ENCODE measurements at places on chromosomes 3 and 15.

GRCh38 chr3:16140894-16141285, 33.6 kb upstream of the GALNT15 start:
- no peak for DNase-seq

DNA sequence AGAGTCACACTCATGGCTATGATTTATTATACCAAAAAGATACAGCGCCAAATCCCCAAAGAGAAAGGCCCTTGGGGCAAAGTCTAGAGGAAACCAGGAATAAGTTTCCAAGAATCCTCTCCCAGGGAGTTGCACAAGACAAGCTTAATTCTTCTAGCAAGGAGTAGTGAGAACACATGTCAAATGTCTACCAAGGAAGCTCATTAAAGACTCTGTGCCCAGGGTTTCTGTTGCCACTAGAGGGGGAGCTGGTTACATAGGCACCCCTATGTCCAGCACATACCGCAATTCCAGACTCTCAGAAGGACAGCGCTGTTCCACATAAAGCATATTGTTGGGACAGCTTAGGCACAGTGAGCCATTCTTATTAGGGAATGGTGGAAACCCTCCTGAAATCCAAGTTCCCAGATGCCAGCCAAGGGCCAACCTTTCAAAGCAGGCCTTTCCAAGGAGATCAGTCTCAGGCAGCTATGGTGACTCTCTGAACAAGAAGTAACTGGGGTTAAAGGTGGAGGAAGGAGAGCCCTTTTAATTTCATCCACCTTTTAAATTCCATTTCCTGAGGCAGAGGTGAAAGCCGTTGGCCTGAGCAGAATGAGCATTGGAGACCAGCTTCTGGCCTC, 194.2 kb downstream of the UACA start:
- no peak for DNase-seq

GRCh38 chr3:130748467-130748861, 1.8 kb upstream of the PIK3R4 start:
- DNase-seq, result no peak

- DNase-seq, result no peak
Measured at GRCh38 chr3:164208821-164209220, 869.5 kb downstream of the SI start.

GRCh38 chr3:188812198-188812597, 359.6 kb upstream of the TPRG1 start:
- no peak for DNase-seq

- no peak for DNase-seq
Measured at GRCh38 chr3:194571491-194572142, 61.6 kb downstream of the TMEM44 start.

DNA sequence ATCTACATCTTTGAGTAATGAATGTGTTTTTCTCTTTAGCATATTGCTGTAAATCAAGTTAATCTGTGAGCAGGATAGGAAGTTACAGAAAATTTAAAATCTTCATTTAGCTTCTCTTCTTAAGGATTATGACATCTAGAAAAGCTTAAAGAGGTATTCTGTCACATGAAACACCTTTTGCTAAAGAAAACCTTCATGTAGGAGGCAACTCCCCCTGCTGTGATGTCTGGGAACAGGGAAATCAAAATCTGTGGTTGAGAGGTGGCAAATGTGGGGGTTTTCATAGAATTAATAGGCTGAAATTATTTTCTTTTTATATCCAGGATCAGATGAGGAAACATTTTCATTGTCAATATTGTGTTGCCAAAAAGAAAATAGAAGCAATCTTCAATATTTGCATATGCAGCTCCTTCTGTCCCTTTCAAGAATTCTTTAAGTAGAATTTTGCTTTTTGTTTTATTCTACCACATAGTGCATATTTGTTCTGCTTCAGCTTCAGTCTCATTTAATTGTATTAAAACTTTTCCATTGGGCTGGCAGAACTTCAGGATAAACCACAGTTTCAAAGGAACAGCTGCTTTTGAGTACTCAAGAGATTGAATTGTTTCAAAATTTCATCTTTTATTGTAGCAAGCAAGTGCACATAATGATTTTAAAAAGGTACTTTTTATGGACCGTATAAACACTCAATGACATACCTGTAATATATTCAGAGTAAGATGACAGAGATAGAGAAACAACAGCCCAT, 128.4 kb downstream of the RAP2B start:
- DNase-seq, result no peak

DNA sequence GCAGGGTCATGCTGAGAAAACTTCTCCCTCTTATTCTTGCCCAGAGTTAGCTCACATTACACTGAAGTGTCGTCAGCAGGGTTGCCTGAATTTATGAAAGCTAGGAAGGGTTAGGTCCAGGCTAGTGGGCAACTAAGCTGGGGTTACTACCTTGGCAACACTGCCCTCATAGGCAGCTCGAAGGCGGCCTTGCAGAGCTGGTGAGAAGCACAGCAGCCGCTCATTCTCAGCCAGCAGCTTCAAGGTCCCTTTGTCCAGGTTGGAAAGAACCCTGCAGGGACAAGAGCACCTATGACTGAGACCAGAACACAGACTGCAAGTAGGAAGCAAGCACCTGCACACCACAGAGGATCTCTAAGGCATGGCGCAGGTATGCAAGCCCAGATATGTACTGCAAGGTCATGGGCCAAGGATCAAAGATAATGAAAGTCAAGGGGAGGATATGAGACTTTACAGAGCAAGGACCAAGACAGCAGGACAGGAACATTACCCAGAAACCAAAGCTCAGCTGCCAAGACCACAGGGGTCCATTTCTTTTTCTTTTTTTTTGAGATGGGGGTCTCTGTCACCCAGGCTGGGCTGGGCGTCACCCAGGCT, 2.8 kb downstream of the CDAN1 start:
- no peak for DNase-seq

GRCh38 chr3:122621112-122621511, 43.7 kb downstream of the PARP15 start:
- no peak for DNase-seq

DNA sequence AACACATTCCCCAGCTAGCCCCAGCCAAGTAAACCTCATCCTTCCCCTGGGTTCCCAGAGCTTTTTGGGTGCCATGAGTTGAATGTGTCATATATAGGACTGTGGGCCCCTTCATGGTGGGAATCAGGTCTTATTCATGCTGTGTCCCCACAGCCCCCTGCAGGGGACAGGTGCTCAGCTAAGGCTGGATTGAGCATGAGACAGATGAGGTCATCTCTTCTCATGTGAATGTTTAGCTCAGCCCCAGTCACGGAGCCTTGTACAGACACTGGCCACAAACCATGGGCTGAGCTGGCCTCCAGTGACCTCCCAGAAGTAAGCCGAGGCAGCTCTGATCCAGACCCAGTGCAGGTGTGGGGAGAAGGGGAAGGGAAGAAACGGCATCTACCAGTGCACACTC, 70.7 kb downstream of the C3orf70 start:
- no peak for DNase-seq

- no peak for DNase-seq
Measured at GRCh38 chr3:57948080-57948671, 60.0 kb upstream of the FLNB start.

GRCh38 chr15:47188758-47189507, 528.4 kb upstream of the SEMA6D start:
- no peak for DNase-seq

- DNase-seq, result no peak
Measured at GRCh38 chr3:138448631-138449030, 14.2 kb downstream of the ESYT3 start.

DNA sequence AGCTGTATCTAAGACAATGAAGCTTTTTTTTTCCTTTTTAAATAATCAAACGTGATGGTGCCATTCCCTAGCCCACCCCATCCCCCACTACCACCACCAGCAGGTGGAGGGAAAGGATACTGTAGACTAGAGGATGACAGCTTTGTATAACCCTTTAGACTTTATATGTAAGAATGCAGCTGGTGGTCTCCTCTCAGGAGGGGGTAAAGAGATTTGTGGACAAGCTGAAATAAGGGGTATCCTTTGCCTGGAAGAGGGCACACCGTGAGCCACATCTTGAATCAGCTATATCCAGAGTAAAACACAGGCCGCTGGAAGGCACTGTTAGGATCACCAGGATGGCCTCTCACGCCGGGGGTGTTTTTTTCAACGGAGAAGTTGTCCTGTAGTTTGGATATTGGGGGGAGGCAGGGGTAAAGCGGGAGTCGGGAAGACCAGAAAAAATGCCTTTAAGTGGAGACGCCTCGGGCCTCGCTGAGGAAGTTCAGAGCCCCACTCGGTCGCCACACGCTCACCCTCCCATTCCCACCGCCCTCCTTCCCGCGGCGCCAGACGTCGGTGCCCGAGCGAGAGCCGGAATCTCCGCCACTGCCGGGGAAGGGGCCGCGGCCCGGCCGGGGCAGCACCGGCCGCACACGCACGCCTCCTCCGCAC, 986 bp downstream of the KPNA4 start:
- DNase-seq, result no peak
